NCI-H2171 treated with DMSO at 0.1 percent for 48 hours (cell line): ENCODE measurements at places on chromosomes 11 and 22.

DNA sequence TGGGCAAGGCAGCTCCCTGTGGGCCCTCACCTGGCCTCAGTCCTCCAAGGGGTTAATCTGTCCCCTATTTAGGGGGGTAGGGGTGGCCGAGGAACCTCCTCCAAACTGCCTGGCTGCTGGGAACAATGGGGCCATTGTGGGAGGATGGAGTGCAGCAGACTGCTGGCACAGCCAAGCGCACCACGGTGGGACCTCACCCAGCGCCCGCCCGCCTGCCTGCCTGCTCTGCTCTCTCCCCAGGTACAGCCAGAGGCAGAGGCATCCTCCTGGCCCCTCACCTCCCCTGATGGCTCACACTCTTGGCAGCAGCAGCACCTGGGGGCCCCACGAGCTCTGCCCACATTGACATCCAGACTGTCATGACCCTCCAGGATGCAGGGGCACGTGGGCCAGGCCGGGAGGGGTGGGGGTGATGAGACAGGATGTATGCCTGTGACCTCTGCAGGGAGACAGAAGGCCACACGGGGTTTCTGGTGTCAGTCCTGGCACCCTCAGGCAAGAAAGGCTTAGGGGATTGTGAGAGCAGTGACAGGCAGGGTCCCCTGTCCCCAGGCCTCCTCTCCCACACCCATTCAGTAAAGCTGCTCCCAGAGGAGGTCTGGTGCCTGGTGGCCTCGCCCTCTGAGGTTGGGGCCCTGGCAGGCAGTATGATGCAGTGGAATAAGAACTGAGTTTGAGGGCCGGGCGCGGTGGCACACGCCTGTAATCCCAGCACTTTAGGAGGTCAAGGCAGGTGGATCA, 11.4 kb downstream of the BCL9L start:
- no peak for DNase-seq

DNA sequence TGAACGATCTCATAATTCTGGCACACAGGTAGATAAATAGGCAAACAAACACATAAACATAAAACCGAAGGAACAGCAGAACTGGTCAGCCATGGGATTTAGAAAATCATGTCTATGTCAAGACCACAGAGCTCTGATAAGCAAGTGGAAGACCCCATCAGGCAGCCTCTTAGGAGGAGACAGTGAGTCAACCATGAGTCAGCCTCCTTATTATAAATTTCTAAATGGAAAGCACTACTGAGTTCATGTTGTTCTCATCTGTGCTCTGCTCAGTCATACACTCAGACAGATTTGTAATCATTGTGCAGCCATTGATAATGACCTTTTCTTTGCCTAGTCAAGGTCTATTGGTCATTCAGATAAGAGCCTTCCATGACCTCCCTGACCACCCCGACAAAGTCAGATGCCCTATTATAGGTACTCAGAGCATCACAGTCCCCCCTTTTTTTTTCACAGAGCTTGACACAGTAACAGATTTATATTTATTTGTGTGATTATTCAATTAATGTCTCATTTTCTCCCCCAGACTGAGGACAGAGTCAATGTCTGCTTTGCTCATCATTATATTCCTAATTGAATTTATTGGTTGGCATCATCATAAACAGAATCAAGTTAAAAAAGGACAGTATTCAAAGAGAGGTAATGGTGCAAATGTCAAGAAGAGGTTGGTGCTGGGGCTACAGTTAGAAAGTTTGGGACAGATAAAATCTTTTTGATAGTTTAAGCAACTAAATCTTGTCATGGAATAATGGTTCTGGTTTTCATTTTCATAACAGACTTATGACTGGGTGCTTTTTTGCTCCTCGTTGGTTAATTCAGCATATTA, 579.7 kb upstream of the CCDC90B start:
- no peak for DNase-seq

DNA sequence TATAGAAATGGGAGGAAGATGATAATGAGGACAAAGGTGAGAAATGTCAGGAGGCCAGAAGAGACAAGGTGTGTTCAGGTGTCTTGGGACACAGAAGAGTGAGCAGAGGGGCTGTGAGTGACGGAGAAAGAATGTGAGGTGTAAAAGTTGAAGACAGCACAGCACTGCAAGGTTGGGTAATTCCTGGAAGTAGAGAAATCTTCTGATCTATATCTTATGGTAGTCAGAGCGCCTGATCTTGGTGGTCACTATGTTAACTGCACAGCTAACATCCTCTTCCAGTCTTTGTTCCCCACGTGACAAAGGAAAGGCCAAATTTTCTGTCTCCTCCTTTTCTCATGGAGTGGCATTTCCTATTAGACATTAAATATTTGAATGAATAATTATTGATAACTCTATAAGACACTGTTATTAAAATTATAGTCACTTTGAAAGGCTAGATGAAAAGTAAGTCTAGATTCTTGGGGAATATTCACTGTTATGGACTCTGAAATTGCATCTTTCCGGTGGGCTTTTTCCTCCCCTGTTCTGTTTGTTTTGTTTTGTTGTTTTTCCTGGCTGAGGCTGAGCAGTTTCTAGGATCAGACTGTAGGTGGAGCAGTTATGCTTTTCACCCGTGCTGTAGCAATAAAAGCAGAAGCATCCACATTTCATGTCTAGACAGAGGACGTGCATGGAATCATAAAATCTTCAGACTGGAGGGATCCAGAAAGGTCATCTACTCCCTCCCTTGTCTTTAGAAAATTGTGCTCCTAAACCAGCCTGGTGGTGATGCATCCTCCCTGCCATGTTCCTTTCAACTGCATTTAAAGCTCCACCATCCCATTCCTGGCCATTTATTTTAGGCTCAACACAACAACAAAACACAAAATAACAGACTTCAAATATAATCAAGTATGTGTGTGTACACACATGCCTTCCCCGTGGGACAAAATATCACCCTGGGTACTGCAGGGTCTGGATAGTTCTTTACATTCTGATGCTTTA, 26.6 kb downstream of the SC5D start:
- DNase-seq: peak; percentile 57

GRCh38 chr11:22927793-22928192, 67.5 kb upstream of the CCDC179 start:
- DNase-seq: no peak

DNA sequence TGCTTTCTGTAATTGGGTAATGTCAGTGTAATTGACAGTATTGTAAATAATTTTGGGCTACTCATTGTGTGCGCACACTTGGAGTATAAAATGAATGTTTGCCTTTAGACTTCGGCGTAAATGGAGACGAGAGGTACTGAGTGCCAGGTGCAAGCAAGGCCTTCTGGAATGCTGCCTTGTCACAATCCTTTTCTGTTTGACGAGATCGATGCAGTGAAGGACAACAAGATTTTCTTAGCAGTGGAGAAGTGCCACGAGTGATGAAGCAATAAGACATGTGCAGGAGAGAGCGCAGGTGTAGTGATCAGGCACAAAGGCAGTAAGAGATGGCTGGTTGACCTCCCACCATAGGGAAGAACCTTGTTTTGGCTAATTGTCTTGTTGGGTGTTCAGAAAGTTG, 67.5 kb downstream of the DDX10 start:
- DNase-seq: no peak

DNA sequence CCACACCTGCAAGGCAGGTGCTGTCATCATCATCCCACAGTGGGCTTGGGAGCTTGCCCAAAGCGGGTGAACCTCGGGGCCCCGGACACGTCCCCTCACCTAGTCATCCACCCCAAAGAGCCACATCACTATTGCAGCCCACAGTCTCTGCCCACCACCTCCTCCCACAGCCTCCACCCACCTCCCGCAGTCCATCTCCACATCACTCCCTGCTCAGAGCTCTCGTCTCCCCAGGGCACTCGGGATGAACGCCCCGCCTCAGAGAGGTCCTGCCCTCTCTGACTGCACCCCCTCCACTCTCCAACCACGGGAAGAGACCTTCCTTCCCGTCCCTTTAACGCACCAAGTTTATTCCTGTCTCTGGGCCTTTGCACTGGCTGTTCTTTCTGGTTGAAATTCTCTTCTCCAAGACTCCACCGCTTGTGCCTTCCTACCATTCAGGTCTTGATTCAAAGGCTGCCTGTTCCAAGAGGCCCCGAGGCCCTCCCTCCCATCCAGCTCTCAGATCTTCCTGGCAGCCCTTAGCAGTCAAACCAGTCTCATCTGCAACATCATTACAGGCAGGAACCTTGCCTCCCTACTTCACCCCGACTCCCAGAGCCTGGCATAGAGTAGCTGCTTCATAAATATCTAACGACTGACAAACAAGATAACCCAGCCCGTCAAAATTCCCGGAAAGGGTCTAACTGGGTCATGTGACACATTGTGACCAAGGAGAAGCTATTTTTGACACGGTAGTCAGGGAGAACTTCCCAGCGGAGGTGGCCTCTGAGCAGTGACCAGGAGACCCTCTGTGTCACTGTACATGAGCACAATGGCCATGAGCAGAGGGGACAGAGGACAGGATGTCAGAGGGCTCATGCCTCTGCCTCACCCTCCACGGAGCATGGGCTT, 11.1 kb downstream of the KCNJ4 start:
- DNase-seq: no peak

DNA sequence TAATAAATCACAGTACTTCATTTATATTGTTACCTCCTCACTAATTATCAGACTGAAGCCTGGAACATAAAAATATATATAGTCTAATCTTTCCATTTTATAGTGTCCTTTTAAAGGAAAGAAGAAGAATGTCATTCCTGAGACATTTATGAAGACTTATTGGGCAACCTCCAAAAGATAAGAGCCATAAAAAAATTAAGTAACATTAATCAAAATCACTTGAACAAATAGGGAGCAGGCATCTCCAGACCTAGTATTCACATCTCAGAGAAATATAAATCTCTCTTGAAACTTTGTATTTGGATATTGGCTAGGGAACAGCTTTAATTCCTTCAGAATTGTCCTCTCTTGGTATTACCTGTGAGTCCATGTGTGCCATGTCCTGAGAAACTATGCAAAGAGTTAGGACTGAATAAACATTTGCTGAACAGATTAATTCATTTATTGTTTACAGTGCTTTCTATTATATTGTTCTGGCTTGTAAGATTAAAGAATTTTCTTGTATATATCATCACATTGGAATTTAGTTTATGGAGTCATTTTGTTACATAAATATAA, 530.5 kb upstream of the LRRC4C start:
- no peak for DNase-seq

DNA sequence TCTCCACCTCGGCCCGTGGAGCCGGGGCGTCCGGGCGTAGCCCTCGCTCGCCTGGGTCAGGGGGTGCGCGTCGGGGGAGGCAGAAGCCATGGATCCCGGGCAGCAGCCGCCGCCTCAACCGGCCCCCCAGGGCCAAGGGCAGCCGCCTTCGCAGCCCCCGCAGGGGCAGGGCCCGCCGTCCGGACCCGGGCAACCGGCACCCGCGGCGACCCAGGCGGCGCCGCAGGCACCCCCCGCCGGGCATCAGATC, 439 bp downstream of the YAP1 start:
- DNase-seq: no peak

- no peak for DNase-seq
These were observed 15.0 kb downstream of the CABP7 start for GRCh38 chr22:29734838-29735237.

DNA sequence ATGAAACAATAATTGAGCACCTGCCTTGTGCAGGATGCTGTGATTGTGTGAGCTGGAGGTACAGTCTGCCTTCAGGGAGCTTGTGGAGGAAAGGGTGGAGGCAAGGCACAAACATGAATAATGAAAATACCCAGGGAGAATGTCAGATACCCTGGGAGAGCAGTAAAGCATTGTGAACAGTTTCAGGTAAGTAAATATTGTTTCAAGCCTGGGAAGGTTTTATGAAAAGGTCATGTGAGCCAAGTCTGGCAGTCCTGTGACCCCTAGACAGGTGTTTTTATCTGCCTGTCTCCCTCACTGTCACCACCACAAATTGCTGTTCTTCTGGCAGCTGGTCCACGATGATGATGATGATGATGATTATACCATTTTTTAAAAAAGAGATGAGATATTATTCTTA, 32.0 kb downstream of the SPECC1L start:
- no peak for DNase-seq

- no peak for DNase-seq
These were observed 14.4 kb downstream of the IL17REL start for GRCh38 chr22:49997932-49998717.

DNA sequence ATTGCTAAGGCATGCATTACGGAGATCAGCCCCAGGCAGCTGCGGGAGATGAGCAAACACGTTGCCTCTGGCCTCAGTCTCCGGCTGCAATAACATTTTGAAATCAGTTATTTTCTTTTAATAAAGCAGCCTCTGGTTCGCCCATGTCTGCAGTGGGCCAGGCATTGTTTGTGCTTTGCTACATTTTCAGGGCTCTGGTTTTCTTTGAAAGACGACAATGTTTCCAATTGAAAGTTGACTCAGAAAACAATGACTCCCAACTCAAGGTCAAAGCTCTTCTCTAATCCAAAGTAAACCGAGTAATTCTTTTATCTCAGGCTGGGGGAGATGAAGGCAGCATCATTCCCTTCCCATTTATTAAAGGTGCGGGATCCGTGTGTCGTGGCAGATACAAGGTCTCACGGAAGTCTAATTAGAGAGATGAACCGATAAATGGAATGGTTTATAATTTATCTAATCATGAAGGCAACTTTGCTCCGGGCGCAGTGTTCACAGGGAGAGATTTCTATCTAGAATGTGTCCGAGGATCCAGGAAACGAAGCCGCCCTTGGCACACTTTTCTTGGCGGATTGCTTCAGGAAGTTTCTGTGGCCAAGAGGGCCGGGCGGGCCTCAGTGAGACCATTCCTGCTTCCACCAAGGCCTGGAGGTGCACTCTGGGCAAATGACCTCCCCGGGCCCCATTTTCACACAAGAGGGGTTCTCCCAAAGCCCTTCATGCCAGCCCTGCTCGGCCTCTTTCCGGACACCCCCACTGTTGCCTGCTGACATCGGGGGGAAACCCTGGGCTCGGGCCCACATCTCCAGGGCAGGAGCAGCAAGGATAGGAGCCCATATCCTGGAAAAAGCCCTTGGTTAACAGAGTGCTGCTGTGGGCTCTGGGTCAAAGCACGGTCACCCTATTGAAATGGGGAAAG, 811.4 kb downstream of the BRD1 start:
- DNase-seq: no peak

DNA sequence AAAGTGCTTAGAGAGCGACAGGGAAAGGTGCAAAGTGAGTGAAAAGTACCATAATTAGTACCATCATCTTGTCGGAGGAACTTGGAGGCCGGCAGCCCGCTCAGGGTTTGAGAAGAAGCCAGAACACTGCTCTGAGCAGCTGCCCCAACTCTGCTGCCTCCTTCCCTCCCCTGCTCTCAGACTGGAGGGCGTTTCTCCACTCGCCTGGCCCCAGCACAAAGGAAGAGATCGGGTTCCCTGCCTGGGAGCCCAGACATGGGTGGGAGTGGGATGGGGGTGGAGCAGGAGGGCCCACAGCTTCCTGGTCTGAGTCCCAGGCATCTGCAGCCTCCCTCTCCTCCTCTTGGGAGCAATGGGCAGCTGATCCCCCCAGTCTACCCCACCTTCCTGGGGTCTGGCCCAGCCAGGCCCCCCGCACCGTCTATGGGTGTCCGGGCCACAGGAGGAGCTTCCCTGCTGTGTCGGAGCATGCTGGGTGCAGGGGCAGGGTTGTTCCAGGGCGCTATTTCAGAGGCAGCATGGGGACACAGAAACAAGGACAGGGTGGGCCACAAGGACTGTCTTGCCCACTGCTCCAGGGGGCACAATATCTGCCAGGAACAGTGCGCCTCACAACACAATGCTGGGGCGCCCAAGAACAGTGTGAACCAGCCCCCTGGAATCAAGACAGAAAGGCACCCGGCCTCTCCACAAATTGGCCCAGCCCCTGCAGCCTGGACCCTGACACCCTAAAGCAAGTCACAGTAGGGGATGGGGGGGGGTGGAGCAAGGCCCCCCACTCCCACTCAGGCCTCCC, 4.8 kb downstream of the LIF start:
- DNase-seq: no peak

GRCh38 chr11:122293296-122294023, 177.4 kb upstream of the BLID start:
- DNase-seq: no peak
